ENCODE measurements at places on chromosomes 6 and 20. TPM values are rescaled to one million over a fixed set of nuclear protein-coding genes. Genes with fewer than 3 reads are reported as not detected.

Gene CST7
- not detected for total RNA-seq

Gene FAM217A
- not detected for total RNA-seq

Gene ENPP1
- 7.4 TPM for total RNA-seq

Gene SYCP2L
- not detected for total RNA-seq

Gene PTCHD4
- 9.8 TPM for total RNA-seq

Gene MAP1LC3A
- 15.8 TPM for total RNA-seq

Gene TBXT
- not detected for total RNA-seq

Gene AKAP12
- 196 TPM for total RNA-seq

Gene UNC93A
- total RNA-seq = not detected

Gene ZNF831
- total RNA-seq = 0.98 TPM

Gene ZBTB46
- 1.1 TPM for total RNA-seq

Gene FNDC11
- total RNA-seq = 0.25 TPM

Gene FYN
- total RNA-seq = 137 TPM

Gene VSX1
- total RNA-seq = not detected

Gene FNDC1
- total RNA-seq = 0.16 TPM

Gene GGTLC1
- not detected for total RNA-seq

Gene JPH2
- under 0.01 TPM for total RNA-seq

Gene NOTCH4
- 1.1 TPM for total RNA-seq

Gene TBP
- 16.8 TPM for total RNA-seq

Gene SFT2D1
- 37.7 TPM for total RNA-seq

Gene SRSF12
- 0.09 TPM for total RNA-seq

Gene OTOR
- total RNA-seq = not detected

Gene HRH3
- total RNA-seq = not detected

Gene B3GALT4
- total RNA-seq = 8.7 TPM

Gene RIOK1
- 16.8 TPM for total RNA-seq

Gene SCRT2
- total RNA-seq = not detected

Gene C6orf141
- total RNA-seq = 5.7 TPM

Gene MYBL2
- total RNA-seq = 1.6 TPM

Gene CRISP1
- total RNA-seq = not detected

Gene STMND1
- total RNA-seq = not detected

Gene LZTS3
- total RNA-seq = 3.6 TPM

Gene PACRG
- total RNA-seq = 2.9 TPM

Gene BMP2
- total RNA-seq = 10.6 TPM

Gene GINM1
- 87.9 TPM for total RNA-seq

Gene SMOC2
- total RNA-seq = not detected

Gene NEU1
- 35.8 TPM for total RNA-seq

Gene TMEM239
- 0.09 TPM for total RNA-seq

Gene ARMC12
- total RNA-seq = 0.45 TPM

Gene ACTL10
- 2.5 TPM for total RNA-seq

Gene PTCRA
- not detected for total RNA-seq

Measured in fibroblast of the aortic adventitia (primary cell).